ENCODE measurements at places on chromosomes 16 and 17. TPM values are rescaled to one million over a fixed set of nuclear protein-coding genes. Genes with fewer than 3 reads are reported as not detected.

C1QTNF1 gene
- 6.3 TPM for total RNA-seq

SPN gene
- total RNA-seq: not detected

CES3 gene
- total RNA-seq: 1.9 TPM

PAFAH1B1 gene
- 98.1 TPM for total RNA-seq

SLC16A6 gene
- 0.15 TPM for total RNA-seq

WFDC1 gene
- total RNA-seq: 3.6 TPM

WNK4 gene
- total RNA-seq: 0.33 TPM

TBX2 gene
- 134 TPM for total RNA-seq

PRSS21 gene
- 2.0 TPM for total RNA-seq

SCNN1G gene
- not detected for total RNA-seq
